Activated CD4-positive, alpha-beta T cell treated with anti-CD3 and anti-CD28 coated beads, Interleukin-2, amount 10 ng/mL, durations not matched to agents 24 days and 14 days (primary cell): ENCODE measurements at places on chromosomes 16 and 17. TPM values are rescaled to one million over a fixed set of nuclear protein-coding genes. Genes with fewer than 3 reads are reported as not detected.
A peak's percentile ranks its signal among the peaks of the same experiment; 100 is the strongest.

- no peaks in the 10 kb centered on the region for H3K36me3 ChIP-seq
- H3K4me3 ChIP-seq, result no peak overlapping the region
- peaks cover 5% of the 10 kb centered on the region for H3K4me1 ChIP-seq
- H3K27me3 ChIP-seq, result no peaks in the 10 kb centered on the region
- peak overlapping the region; percentile 25 for H3K27ac ChIP-seq
- no peak for DNase-seq
These were observed 8.5 kb upstream of the SIAH1 start for GRCh38 chr16:48393485-48394354.

DNA sequence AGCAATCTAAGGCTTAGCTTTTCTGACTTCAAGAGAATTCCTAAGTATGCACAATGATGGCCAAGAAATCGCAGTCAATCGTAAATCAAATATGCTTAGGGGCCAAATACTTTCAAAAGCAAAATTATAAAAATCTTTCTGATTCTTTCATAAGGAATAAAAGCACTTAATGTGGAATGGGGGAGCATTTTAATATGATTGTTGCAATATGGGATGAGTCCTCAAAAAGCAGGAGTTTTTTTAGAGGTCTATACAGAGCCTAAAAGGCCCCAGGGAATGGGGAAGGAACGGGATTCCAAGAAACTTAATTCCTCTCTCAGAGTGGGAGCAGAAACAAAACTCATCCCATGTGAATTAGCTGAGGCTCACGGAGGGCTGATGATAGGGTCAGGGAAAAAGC, 14.7 kb upstream of the SLC39A11 start:
- no peaks in the 10 kb centered on the region for H3K4me1 ChIP-seq
- DNase-seq, result no peak
- no peaks in the 10 kb centered on the region for H3K36me3 ChIP-seq
- peaks cover 1% of the 10 kb centered on the region for H3K27me3 ChIP-seq

GRCh38 chr16:11205754-11206581, 50.0 kb downstream of the SOCS1 start:
- peak overlapping the region; percentile 91 for H3K27ac ChIP-seq
- no peak for DNase-seq
- H3K4me1 ChIP-seq, result peaks cover 45% of the 10 kb centered on the region
- H3K4me3 ChIP-seq, result peak overlapping the region; percentile 36

GRCh38 chr17:44983563-44983962, 15.5 kb upstream of the C1QL1 start:
- H3K27ac ChIP-seq, result no peak overlapping the region
- no peaks in the 10 kb centered on the region for H3K4me1 ChIP-seq
- peaks cover 2% of the 10 kb centered on the region for H3K36me3 ChIP-seq
- H3K4me3 ChIP-seq, result no peak overlapping the region
- no peak for DNase-seq

DNA sequence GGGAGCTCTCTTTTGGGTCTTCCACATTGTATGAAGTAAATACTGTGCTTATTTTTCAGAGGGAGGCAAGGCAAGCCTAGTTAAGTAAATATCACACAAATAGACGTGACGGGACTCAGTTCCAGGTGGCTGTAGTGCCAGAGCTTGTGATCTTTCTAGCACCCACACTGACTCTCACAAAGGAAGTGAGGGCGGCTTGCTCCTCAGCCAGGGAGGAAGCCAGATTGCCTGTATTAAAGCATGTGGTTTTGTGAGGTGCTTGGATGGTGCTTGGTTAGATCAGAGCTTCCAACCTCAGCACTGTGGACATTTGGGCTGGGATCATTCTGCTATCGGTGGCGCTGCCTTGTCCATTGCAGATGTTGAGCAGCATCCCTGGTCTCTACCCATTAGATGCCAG, 80.1 kb downstream of the VAT1L start:
- no peaks in the 10 kb centered on the region for H3K36me3 ChIP-seq
- peaks cover 9% of the 10 kb centered on the region for H3K4me1 ChIP-seq
- H3K27me3 ChIP-seq, result peaks cover 2% of the 10 kb centered on the region
- DNase-seq, result peak; percentile 69

- peaks cover 61% of the 10 kb centered on the region for H3K4me1 ChIP-seq
- H3K27me3 ChIP-seq, result peaks cover 2% of the 10 kb centered on the region
- H3K36me3 ChIP-seq, result peaks cover 36% of the 10 kb centered on the region
- no peak for DNase-seq
These were observed 6.4 kb downstream of the KDM6B start for GRCh38 chr17:7840441-7840840.

DNA sequence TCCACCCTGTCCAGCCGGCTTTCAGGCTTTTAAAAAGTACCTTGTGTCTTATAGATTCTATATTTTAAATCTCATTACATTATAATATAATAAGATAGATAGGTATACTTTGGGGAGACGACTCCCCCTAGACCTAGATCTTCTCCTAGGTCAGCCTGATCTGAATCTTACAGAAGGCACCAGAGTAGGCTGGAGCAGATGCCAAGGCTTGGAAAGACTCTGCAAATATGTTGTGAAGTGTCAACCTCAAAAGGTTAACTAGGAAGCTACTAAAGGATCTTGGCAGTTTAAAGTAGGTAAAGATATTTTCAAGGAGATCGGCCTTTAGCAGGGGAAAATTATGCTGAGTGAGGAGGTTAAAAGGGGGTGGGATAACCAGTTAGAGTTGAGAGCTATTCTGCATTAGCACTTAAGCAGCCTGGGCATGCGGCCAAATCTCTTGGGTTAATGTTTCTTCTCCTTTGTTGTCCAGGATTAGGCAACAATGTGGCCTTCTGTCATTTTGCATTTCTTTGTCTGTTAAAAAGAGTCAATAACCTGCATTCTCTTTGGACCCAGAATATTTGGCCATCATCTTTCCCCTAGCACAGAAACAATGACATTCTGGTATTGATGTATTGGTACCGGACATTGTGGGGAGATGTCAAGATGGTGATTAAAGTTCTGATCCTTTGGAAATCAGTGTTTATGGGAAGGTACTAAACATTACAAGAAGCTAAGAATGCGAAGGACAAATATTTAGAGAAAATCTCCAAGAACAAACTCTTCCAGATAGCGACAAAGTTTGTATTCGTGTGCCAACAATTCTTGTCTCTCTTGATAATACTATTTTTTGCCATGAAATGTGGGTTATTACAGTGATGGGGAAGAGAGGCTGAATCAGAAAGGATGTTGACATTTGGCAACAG, 51.2 kb upstream of the DHX40 start:
- no peak overlapping the region for H3K4me3 ChIP-seq
- H3K4me1 ChIP-seq, result no peaks in the 10 kb centered on the region
- H3K36me3 ChIP-seq, result no peaks in the 10 kb centered on the region

DNA sequence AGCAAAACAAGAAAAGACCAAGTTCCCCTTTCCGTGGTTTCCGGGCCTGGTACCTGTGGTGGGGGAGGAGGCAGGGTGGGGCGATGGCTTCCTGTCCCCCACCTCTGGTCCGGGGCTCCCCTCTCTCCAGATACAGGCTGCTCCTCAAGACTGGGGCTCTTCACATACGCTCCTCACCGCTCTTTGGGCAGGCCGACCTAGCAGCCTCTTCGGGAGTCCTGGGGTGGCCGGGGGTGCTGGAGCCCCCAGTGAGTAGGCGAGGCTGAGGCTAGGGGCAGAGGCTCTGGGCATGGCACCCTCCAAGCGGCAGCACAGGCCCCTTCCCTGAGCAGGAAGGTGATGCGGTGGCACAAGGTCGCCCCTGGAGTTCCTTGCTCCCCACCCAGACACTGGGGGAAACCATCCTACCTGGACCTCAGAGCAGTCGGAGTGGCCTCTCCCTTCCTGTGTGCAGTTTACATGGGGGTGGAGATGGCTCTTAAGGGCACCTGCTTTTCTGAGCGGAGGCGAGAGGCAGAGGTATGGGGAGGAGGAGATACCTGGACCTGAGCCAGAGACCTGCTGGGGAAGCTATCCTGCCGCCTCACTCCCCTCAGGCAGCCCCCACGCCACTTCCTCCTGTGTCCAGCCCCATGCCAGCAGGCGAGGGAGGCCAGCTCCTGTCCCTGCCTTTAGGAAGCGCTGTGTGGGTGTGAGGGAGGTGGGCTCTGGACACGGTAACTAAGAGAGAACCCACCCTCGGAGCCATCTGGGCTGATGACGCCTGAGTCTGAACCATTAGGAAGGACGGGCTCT, 891 bp downstream of the CORO1A start:
- H3K27ac ChIP-seq, result peak overlapping the region; percentile 98
- peak; percentile 95 for DNase-seq
- H3K36me3 ChIP-seq, result peaks cover 39% of the 10 kb centered on the region
- no peaks in the 10 kb centered on the region for H3K27me3 ChIP-seq
- H3K4me3 ChIP-seq, result peak overlapping the region; percentile 98

DNA sequence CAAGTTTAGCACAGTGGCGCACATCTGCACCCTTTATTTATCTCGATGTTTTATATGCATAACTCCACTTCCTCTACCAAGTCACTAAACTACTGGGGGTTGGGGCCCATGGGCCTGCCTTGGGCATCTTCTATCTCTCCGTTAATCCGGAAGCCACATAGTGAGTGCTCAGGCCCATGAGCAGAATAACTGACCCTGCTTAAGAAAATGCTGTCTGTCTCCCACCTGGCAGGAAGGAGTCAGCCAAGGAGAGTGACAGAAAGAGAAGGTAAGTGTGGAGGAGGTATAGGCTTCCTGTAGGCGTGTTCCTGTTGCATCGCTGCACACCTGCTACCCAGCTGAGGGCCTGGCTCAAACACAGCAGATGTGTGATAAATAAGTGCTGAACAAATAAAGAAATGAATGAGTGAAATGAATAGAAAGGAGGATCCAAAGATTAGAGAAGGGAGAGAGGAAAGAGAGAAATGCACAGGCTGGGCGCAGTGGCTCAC, 320.1 kb downstream of the SLC39A11 start:
- no peaks in the 10 kb centered on the region for H3K36me3 ChIP-seq
- DNase-seq, result no peak
- H3K27me3 ChIP-seq, result no peaks in the 10 kb centered on the region
- H3K4me1 ChIP-seq, result no peaks in the 10 kb centered on the region
- H3K27ac ChIP-seq, result no peak overlapping the region

KRTAP2-3 gene
- not detected in 2 replicates for total RNA-seq

KRTAP4-3 gene
- total RNA-seq, result not detected in 2 replicates

RAMP2 gene
- total RNA-seq, result not detected in 2 replicates

MT1E gene
- 136 and 152 TPM in 2 replicates for total RNA-seq

MYH2 gene
- total RNA-seq, result not detected in 2 replicates

EME1 gene
- 30.7 and 35.4 TPM in 2 replicates for total RNA-seq

CD300H gene
- total RNA-seq, result not detected in 2 replicates
